ENCODE measurements at places on chromosomes 5 and 9. TPM values are rescaled to one million over a fixed set of nuclear protein-coding genes. Genes with fewer than 3 reads are reported as not detected.

Gene DAB2IP
- total RNA-seq: 14.5 TPM

Gene TMEM232
- 4.3 TPM for total RNA-seq

Gene CCNJL
- total RNA-seq: under 0.01 TPM

Gene FOXE1
- not detected for total RNA-seq

Gene LMNB1
- 21.4 TPM for total RNA-seq

Gene OR13F1
- total RNA-seq: not detected

Gene IL13
- not detected for total RNA-seq

Gene PCDHA9
- total RNA-seq: under 0.01 TPM

Gene CNTNAP3
- 94.2 TPM for total RNA-seq

Gene TAF11L12
- not detected for total RNA-seq

Gene MELK
- total RNA-seq: 7.1 TPM

Gene GHR
- total RNA-seq: 3.8 TPM

Gene SLC25A2
- 0.39 TPM for total RNA-seq

Gene ADAMTSL1
- total RNA-seq: not detected

Gene PAPPA
- 79.6 TPM for total RNA-seq

Gene NUTM2G
- total RNA-seq: not detected

Gene ADAMTS13
- total RNA-seq: 2.0 TPM

Gene ACTL7B
- not detected for total RNA-seq

Gene OR13C3
- total RNA-seq: not detected

Gene DMRTA1
- 0.79 TPM for total RNA-seq

Gene PCDHA8
- total RNA-seq: 0.39 TPM

Gene ATP10B
- not detected for total RNA-seq

Gene PKD2L2
- total RNA-seq: 0.11 TPM

Gene CA9
- total RNA-seq: not detected

Gene GM2A
- 86.1 TPM for total RNA-seq

Gene GAPT
- total RNA-seq: not detected

Gene CDK9
- total RNA-seq: 61.7 TPM

Gene CMYA5
- 2.0 TPM for total RNA-seq

Gene SNX24
- 55.4 TPM for total RNA-seq

Gene C5orf58
- total RNA-seq: not detected

Gene PIGO
- total RNA-seq: 24.8 TPM

Gene RLN2
- total RNA-seq: not detected

Gene SH3GLB2
- 138 TPM for total RNA-seq

Gene PCDHB13
- total RNA-seq: 0.43 TPM

Gene PHF2
- total RNA-seq: 17.3 TPM

Gene ADRA1B
- total RNA-seq: 13.7 TPM

Gene ZNF618
- total RNA-seq: 0.39 TPM

All from placental epithelial cell (primary cell).